ENCODE measurements at places on chromosomes 13 and 19. TPM values are rescaled to one million over a fixed set of nuclear protein-coding genes. Genes with fewer than 3 reads are reported as not detected.

The UNC13A gene
- total RNA-seq = 25.0 TPM

- DNase-seq = no peak
These were observed 372.9 kb downstream of the MTUS2 start for GRCh38 chr13:29193083-29193482.

GRCh38 chr13:37595162-37595561, 3.4 kb downstream of the POSTN start:
- DNase-seq = peak; percentile 14

DNA sequence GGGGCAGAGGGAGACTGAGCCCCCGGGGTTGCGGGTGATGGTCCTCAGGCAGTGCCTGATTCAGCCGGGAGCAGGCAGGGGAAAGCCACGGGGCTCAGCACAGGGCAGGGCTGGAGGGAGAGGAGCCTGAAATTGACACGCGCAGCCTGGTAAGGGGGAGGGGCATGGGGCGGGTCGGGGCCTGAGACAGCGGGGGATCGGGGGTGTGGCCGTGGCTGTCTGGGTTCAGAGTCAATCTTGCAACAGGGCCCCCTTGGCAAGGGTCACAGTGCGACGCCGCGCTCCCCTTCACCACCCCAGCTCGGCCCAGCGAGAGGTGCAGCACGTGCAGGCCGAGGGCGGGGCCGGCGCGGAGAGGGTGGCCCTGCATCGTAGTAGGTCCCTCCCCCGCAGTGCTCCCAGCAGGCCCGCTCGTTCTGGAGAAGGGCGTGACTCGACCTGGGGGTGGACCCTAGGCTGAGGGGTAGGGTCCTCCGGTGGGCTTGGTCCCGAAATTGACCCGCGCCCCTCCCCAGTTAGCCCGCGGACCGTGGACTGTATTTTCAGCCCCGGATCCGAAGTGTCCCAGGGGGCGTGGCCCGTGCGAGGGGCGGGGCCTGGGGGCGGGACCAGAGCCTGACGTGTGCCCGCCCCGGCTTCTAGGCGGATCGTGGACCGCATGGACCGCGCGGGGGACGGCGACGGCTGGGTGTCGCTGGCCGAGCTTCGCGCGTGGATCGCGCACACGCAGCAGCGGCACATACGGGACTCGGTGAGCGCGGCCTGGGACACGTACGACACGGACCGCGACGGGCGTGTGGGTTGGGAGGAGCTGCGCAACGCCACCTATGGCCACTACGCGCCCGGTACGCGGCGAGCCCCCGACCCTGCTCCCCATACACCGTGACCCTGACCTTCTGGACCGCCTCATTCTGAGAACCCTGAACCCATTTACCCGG, 6.0 kb downstream of the RCN3 start:
- DNase-seq = peak; percentile 83

DNA sequence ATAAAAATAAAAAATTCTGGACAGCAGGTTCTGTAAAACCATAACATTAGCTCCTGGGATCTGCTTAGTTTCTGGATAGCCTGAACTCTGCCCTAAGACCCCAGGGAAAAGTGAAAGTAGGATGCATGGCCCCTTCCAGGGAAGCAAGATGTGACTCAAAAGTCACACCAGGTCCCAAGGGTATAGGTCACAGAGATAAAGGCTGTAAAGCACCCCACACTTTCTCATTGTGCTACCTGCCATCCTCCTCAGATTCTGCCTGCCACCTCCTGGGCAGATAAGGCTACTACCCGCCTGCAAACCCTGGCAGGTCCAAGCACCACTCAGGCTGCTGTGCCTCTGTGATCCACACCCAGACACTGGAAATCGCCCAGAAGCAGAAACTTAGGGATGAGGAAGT, 20.6 kb downstream of the FFAR2 start:
- DNase-seq = peak; percentile 77

The APOC1 gene
- 26.8 TPM for total RNA-seq

DNA sequence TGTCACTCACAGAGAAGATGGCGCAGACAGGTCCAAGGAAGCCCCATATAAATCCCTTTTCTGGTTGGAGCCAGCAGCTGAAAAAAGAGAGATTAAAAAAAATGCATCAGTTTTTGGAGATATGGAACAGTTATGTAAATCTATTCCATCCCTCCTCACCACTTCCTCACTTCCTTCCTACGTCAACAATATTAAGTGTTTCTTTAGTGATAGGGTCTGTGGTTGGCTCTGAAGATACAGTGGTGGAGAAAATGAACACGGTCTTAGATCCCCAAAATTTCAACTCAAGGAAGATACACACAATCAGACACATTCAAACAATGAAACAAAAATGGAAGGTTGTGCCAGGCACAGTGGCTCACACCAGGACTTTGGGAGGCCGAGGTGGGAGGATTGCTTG, 31.5 kb downstream of the ADGRE2 start:
- no peak for DNase-seq

DNA sequence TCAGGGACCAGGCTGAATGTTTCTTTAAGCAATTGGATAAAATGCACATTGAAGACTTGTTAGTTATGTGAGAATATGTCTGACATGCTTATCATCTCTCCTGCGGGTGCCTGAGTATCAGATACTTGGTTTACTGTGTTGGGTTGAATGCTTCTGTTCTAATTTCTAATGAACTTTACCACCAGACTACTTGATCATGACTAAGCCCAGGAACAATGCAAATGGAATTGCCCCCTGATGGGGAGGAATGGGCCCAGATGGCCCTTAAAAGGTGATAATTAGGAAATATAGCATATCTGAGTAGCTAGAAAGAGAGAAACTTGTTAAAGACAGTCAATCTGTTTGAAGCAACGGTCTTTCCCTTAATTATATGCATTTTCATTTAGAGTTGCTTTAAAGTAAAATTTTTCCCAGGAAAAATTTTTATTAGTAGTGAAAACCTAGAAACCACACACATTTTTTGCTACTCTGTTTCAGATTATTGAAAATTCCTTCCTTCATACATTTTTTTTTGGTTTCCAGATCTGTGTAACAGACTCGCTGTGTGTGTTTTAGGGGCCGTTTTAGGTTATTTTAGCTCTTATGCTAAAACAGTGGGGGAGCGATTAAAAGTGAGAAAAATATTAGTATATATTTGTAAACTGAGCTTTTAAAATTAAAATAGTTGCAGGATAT, 186.6 kb downstream of the TM9SF2 start:
- DNase-seq = peak; percentile 92

GRCh38 chr13:32311188-32311897, 3.8 kb downstream of the ZAR1L start:
- DNase-seq = no peak

DNA sequence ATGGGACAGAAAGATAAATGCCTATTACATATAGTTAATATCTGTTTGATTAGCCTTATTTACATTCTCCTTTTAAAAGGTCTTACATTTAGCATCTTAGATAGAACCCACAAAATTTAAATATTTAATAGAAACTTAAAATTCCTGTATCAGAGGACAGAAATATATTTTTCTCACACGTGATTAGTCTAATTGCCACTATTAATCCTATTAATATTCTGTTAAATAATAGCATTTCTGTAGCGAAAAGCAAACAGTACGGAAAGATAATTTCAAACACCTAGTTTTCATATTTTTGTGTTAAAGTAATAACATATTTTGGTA, 380 bp upstream of the ZNF30 start:
- DNase-seq = no peak

GRCh38 chr13:80157261-80157932, 183.5 kb downstream of the SPRY2 start:
- no peak for DNase-seq

The GZMM gene
- not detected for total RNA-seq

- peak; percentile 82 for DNase-seq
These were observed 757 bp downstream of the WIZ start for GRCh38 chr19:15448778-15449619.

DNA sequence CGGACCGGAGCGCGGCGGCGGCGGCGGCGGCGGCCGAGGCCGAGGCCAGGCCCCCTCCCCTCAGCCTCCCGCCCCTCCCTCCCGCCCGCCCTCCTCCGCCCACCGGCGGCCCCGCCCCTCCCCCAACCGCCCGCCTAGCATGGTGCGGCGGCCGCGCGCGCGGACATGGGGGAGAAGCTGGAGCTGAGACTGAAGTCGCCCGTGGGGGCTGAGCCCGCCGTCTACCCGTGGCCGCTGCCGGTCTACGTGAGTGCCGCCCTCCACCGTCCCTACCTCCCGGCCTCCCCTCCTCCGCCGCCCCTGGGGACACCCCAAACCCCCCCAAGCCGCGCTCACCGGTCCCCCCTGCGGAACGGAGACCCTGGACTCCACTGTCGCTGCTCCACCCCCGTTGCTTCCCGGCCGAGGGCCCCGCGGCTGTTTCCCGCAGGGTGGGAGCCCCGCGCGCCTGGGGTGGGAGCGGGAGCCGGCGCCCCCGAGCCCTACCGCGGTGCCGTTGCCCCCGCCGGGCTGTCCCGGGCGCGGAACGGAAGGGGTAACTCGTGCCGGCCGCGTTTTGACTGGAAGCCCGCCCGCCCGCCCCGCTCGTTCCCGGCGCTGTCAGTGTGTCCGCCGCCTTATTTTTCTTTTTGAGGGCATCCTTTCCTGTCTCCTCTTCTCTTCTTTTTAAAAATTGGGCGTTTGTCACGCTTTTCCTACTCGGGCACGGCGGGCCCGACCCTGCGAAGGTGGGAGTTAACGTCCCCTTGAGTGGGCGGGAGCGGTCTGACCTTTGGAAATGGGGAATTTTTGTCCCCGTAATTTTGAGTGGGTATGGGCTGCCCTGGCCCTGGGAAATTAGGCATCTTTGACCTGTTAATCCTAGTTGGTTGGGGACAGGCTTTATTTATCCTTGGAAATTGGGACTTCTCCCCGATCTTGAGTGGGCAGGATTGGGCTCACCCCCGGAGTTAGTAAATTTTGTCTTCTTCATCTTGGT, 576 bp downstream of the DOT1L start:
- peak; percentile 57 for DNase-seq

GRCh38 chr19:47475465-47475864, 3.8 kb upstream of the SLC8A2 start:
- DNase-seq = no peak

DNA sequence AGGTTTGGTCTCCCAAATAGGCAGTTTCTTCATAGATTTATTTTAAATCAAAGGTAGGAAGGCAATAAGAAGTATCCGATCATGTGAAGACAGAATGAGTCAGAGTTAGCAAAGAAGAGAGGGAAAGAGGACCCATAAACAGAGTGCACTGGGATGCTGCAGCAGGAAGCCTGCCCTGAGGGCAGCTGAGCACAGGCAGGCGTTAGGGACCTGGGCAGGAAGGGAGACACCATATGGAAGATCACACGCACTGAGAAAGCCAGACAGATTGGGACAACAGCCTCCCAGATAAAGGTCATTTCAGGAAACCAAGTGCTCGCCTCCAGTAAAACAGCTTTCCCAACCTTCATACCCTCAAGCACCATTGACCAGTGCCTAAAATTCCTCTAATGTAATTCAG, 598.0 kb downstream of the EFNB2 start:
- DNase-seq = peak; percentile 32

GRCh38 chr13:30608364-30608763, 9.4 kb upstream of the USPL1 start:
- DNase-seq = no peak

- DNase-seq = peak; percentile 97
These were observed 1.1 kb upstream of the PPP1R12C start for GRCh38 chr19:55118401-55118991.

The ZNF154 gene
- 7.3 TPM for total RNA-seq

The POGLUT2 gene
- 24.7 TPM for total RNA-seq

The VSTM2B gene
- total RNA-seq = 0.54 TPM

DNA sequence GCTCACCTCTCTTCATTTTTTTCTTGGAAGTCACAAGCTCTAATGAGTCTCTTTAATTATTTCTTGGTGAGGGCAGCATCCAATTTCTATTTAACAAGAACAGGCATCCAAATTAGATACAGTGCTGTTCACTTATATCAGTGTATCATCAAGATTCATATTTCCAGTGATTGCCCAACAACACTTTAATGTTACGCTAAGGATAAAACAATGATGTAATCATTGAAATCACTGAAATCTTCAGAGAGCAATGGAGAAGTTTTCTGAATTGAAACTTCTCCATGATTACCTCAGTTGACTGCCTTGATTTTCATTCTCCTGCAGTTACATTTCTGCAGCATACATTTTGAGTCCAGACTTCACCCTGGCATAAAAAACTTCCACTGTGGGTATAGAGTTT, 17.1 kb upstream of the LRCH1 start:
- no peak for DNase-seq

The CLEC17A gene
- total RNA-seq = 0.17 TPM

GRCh38 chr19:6660930-6661329, 9.0 kb downstream of the TNFSF14 start:
- peak; percentile 42 for DNase-seq

GRCh38 chr13:27534981-27535380, 84.6 kb upstream of the MTIF3 start:
- no peak for DNase-seq

- no peak for DNase-seq
These were observed 95.7 kb downstream of the ARHGEF7 start for GRCh38 chr13:111210544-111211469.

- DNase-seq = no peak
These were observed 72.7 kb downstream of the ERICH6B start for GRCh38 chr13:45542878-45543277.

- no peak for DNase-seq
These were observed 406 bp upstream of the DNMT1 start for GRCh38 chr19:10195199-10195519.

The NMRK2 gene
- 57.3 TPM for total RNA-seq

The ZNF793 gene
- 11.4 TPM for total RNA-seq

The ADAMTSL5 gene
- total RNA-seq = 0.10 TPM

DNA sequence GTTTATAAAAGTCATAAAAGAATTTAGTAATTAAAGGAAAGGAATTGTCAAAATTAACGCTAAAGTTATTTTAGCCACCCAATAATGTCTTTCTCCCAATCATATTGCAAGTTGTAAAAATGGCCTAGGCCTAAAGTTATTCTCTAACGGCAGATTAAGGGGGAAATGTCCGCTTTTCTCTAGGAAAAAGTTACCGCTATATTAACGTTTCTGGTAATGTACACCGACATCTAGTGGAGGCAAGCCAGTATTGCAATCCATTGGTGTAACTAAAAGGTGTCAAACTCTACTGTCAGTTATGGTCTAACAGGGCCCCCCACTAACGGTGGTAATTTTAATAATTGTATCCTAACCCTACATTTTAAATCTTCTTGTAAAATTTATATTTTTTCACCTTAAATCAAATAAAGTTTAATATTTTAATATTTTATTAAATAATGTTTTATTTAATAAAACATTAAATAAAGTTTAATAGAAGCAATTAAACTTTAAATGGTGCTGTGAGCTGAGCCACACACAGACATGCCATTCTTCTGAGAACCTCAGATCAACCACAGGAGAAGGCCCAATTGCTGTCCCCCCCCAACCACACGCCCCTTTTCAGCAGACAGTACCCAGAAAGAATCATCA, 35.9 kb upstream of the ZSCAN5A start:
- DNase-seq = peak; percentile 84

DNA sequence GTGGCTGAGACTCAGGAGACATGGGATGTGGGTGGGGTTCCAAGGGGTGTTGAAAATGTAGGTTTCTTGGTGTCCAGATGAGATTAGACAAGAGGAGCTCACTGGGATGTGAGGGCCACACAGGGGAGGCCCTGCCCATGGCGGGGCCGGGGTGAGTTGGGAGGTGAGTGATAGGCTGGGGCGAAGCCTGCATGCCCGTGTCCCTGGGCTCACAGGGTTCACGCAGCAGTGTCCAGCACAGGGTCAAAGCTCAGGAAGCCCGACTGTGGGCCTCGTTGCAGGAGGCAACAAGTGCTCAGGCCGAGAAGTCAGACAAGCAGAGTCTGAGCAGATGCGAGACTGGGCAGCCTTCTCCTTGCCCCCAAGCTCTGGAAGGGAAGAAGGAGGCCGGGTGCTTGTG, 27.2 kb downstream of the CCDC8 start:
- DNase-seq = no peak

The ZNF345 gene
- 5.5 TPM for total RNA-seq

The PSG4 gene
- not detected for total RNA-seq
